ENCODE measurements at places on chromosomes 4 and X.

GRCh38 chr4:139728840-139729239, 63.2 kb downstream of the MGST2 start:
- DNase-seq: peak; percentile 12

DNA sequence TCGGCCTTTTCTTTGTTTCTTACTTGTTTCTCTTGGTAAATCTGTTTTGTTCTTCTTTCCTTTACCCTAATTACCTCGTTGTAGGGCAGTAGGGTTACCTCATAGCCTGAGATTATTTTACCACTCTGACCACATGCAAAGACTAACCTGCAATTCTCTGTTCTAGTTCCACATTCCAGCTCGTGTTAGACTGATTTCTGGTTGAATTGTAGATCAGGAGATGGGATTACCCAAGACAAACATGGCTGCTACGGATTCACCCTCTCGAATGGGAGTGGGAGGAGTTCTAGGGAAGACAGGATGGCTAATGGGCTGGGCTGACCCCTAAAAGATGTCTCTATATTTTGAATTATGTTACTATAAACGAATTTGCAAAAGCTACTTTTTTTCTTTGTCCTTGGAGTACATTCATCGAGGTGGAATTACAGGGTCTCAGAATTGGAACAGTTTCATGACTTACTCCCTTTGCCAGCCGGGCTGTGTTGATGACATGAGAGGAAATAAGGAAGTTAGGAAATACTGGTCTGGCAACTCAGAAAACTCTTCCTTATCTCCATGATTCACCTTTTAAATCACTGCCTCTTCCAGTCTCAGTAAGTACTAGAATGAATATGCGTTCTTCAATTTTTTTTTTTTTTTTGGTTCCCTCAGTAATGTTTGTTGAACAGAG, 36.7 kb upstream of the FBXW7 start:
- DNase-seq: no peak

DNA sequence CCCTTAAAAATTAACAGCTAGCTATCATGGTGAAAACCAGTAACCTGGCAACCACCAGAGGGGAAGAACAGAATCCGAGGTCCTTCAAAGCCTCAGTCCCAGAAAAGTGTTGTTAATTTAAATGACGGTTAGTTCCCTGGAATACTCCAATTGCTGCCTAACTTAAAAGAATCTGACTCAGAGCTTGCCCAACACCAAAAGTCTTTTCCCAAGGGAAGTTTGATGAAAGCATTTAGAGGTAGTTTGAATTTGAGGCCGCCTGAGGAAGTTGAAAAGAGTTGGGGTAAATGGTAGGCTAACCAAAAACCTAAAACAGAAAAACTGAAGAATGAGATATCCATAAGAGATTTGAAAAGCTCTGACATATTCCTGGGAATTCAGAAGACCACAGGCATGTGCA, 46.6 kb downstream of the IL13RA2 start:
- no peak for DNase-seq

DNA sequence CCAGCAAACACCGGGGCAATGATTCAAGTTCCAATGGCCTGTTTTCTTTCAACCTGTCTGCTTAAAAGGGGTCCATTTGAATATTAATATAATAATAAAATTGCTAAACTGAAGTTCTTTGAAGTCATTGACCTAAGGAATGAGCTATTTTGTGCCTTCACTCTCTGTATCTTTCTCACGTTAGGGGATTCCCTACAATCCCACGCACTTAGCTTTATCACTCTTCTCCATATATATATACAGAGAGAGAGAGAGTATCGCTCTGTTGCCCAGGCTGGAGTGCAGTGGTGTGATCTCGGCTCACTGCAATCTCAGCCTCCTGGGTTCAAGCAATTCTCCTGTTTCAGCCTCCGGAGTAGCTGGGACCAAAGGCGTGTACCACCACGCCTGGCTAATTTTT, 83.9 kb upstream of the NWD2 start:
- DNase-seq: no peak

- no peak for DNase-seq
Measured at GRCh38 chrX:84322083-84322827, 134.3 kb upstream of the RPS6KA6 start.

- DNase-seq: no peak
Measured at GRCh38 chr4:56052481-56052880, 103.7 kb downstream of the CEP135 start.

GRCh38 chrX:34810916-34811315, 131.7 kb upstream of the FAM47B start:
- DNase-seq: no peak

- DNase-seq: no peak
Measured at GRCh38 chrX:114626323-114626722, 42.4 kb downstream of the HTR2C start.

All from NCI-H1436 treated with DMSO at 0.1 percent for 48 hours (cell line).